ENCODE measurements at places on chromosomes 6 and 20.

DNA sequence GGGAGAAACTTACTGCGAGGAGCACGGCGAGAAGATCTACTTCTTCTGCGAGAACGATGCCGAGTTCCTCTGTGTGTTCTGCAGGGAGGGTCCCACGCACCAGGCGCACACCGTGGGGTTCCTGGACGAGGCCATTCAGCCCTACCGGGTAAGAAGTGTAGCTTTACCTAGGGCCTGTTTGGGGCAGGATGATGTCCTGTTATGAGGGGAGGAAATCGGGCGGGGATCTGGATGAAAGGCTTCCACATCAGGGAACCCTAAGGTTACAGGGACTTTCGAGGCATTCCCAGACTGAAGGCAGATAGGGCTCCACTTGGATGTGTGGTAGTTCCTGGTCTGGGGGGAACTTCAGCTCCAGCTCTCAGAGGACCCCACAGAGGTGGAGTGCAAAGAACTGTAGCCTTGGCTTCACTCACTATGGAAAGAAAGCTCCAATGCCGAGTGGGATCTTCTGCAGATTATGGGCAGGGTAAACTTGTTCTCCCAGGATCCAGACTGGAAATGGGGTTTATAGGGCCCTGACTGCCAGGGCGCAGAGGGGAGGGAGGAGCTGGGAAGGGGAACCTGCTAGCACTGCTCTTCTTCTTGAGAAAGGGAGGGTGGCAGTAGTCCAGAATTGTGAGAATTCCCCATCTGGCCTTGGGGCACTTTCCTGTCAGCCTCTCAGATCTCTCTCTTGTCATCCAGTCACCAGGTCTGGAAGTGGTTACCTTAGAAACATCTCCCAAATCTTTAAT is 740 bp downstream of the TRIM15 start:
- no peaks in the 10 kb centered on the region for H3K4me1 ChIP-seq
- H3K36me3 ChIP-seq = no peaks in the 10 kb centered on the region
- DNase-seq = no peak
- no peak overlapping the region for H3K27ac ChIP-seq

- H3K4me1 ChIP-seq = peaks cover under 1% of the 10 kb centered on the region
- no peak overlapping the region for H3K27ac ChIP-seq
- H3K36me3 ChIP-seq = peaks cover 39% of the 10 kb centered on the region
- DNase-seq = no peak
Observed at GRCh38 chr6:161130541-161130940, 139.0 kb downstream of the MAP3K4 start.

GRCh38 chr6:107576852-107577251 is 86.9 kb downstream of the SOBP start:
- no peak overlapping the region for H3K4me3 ChIP-seq
- peaks cover 14% of the 10 kb centered on the region for H3K4me1 ChIP-seq
- no peaks in the 10 kb centered on the region for H3K36me3 ChIP-seq
- peaks cover 45% of the 10 kb centered on the region for H3K27me3 ChIP-seq

DNA sequence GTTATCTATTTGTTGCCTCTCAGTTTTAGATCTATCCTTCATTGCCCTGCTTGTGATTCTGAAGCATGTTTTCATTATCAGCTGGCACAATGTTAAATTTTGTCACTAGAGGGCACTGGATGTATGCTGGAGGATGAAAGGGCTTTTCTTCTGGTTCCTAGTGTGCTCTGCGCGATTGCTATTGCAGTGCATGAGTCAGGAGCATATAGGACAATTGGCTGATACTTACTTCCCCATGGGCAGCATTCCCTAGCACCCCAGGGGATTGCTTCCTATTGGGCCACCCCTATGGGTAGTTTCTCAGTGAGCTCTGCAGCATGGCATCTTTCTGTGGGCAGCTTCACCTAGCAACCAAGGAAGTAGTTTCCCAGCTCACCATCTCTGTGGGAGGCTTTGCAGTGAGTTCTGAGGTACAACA is 280.3 kb upstream of the SYNCRIP start:
- H3K27me3 ChIP-seq = no peaks in the 10 kb centered on the region
- DNase-seq = no peak
- H3K36me3 ChIP-seq = no peaks in the 10 kb centered on the region
- H3K27ac ChIP-seq = no peak overlapping the region
- no peak overlapping the region for H3K4me3 ChIP-seq

DNA sequence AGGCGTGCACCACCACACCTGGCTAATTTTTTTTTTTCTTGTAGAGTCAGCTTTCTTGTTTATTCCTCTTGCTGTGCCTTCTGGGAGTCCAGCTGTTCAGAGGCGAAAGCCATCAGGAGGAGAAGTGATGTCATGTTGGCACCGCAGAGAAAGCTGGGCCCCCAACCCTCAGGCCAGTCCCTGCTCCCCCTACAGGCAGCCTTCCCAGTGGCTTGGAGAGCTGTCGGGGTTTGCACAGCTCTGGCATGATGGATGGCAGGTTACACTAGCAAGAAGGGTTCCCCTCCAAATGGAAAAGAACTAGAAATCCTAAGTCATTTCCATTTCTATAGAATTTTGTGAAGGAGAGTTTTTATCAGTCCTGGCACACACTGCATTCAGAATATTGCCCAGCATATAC is 72.6 kb downstream of the C6orf52 start:
- H3K4me1 ChIP-seq = peaks cover 6% of the 10 kb centered on the region
- H3K4me3 ChIP-seq = no peak overlapping the region
- no peaks in the 10 kb centered on the region for H3K27me3 ChIP-seq
- peaks cover 42% of the 10 kb centered on the region for H3K36me3 ChIP-seq
- no peak for DNase-seq

DNA sequence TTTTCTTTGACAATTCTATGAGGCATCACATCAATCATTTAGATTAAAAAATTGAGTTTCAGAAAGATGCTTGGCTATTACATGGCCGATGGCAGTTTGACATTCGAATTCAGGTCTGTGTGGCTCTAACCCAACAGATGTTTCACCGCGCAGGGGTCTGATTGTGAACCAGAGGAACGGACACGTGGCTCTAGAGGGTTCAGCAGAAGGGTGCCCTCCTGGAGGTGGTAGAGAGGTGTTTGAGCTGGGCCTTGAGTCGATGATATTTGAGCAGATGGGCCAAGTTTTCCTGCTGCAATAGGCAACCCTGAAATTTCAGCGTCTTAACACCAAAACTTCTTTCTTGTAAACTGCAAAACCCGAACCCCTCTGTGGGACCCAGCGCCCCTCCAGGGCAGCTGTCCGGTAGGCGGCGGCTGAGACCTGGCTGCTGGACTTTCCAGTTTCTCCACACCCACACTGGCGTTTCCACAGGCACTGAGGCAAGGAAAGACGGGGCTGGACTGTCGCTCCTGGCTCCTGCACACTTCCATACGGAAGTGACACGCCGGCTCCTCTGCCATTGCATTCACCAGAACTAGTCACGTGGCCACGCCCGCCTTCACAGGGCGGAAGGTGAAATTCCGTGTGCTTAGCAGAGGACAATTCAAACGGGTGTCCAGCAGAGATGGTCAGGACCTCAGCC is 11.3 kb upstream of the AFDN start:
- peaks cover 52% of the 10 kb centered on the region for H3K27me3 ChIP-seq
- H3K4me1 ChIP-seq = peaks cover 4% of the 10 kb centered on the region
- no peak for DNase-seq
- H3K27ac ChIP-seq = no peak overlapping the region
- no peaks in the 10 kb centered on the region for H3K36me3 ChIP-seq
- peak overlapping the region; percentile 42 for H3K4me3 ChIP-seq

GRCh38 chr6:119760046-119760445 is 410.5 kb upstream of the MAN1A1 start:
- H3K4me3 ChIP-seq = no peak overlapping the region
- H3K27ac ChIP-seq = no peak overlapping the region
- H3K36me3 ChIP-seq = no peaks in the 10 kb centered on the region
- H3K4me1 ChIP-seq = no peaks in the 10 kb centered on the region
- no peak for DNase-seq

DNA sequence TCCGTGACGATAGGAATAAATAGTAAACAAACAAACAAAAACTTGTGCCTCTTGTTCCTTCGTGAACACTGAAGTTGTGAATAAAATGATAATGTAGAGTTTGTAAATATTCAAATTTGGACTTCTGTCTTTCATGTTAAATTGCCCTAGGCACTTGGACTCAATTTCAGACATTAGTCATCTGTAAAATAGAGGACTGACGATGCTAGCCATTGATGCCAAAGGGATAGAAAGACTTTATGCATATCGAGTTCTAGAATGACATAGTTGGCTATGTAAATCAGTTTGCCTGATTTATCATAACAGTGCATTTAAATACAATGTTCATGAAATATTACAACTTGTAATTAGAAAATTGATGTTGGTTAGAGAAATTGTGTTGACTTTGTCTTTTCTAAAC is 45.9 kb upstream of the FLRT3 start:
- no peaks in the 10 kb centered on the region for H3K36me3 ChIP-seq
- no peaks in the 10 kb centered on the region for H3K4me1 ChIP-seq
- H3K27me3 ChIP-seq = no peaks in the 10 kb centered on the region
- no peak overlapping the region for H3K4me3 ChIP-seq
- H3K27ac ChIP-seq = no peak overlapping the region

DNA sequence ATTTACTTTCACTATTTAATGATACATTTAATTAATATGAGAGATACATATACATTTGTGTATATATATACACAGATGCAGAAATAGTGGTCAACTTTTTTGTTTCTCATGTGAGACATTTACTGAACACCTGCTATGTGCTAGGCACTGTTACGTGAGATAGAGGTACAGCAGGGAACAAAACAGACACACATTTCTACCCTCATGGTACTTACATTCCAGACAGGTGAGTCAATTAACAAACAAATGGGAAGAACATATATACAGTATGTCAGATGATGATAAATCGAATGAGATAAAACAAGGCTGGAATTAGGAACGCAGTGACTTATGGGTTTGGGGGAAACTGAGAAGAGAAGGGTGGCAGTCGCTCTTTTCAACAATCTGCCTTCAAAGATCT is 5.1 kb downstream of the TFB1M start:
- peaks cover 37% of the 10 kb centered on the region for H3K36me3 ChIP-seq
- peaks cover 24% of the 10 kb centered on the region for H3K4me1 ChIP-seq
- DNase-seq = no peak
- H3K27me3 ChIP-seq = no peaks in the 10 kb centered on the region
- H3K27ac ChIP-seq = no peak overlapping the region

GRCh38 chr20:57682184-57683101 is 27.4 kb downstream of the PMEPA1 start:
- peaks cover 5% of the 10 kb centered on the region for H3K36me3 ChIP-seq
- H3K4me3 ChIP-seq = peak overlapping the region; percentile 79
- H3K4me1 ChIP-seq = peaks cover 89% of the 10 kb centered on the region
- no peak for DNase-seq
- peak overlapping the region; percentile 98 for H3K27ac ChIP-seq

DNA sequence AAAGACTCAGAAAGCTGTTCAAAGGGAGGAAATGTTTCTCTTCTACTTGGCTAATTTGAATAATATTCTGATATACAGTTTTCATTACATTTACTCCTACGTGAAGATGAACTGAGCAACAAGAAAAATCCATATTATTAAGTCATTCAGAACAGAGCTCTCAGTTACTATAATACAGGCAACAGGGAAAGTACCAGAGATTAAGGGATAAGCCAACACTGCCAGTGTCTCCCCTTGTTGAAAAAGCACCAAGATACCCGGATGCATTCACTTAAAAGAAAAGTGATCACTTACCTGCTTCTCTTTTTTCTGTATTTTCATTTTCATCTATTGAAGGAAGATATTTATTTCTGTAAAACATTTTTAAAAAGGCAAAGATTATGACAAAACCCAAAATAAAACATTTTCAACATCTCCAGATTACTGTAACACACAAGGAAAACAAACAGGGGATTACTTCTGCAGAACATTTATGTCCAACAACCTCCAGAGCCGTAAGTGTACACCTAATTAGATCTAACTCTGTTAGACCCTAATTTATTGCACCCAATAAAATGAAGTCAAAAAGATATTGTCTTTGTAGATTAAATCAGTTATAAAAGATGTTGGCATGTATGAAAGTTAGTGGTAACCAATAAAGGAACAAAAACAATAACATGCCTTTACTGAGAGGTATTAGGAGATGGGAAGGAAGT is 67.0 kb downstream of the CHD6 start:
- H3K4me3 ChIP-seq = no peak overlapping the region
- peaks cover 10% of the 10 kb centered on the region for H3K36me3 ChIP-seq
- H3K4me1 ChIP-seq = peaks cover 48% of the 10 kb centered on the region

DNA sequence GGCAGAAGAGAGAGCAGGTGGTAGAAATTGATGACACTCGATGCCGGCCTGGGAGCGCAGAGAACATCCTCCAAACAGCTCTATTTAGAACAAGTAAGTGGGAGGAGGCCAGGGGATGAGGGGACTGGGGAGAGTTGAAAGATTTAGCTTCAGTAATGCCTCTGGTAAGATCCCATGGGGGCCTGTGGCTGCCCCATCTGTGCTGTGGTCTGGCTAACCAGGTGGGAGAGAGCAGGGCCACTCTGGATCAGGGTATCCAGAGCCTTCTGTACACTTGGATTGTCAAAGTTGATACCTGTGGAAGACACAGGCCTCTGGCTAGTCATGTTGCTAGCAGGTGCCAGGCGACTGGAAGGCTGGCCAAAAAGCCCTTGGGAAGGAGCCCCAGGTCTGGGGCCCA is 27.6 kb downstream of the NCOA5 start:
- H3K4me3 ChIP-seq = no peak overlapping the region
- peak overlapping the region; percentile 37 for H3K27ac ChIP-seq
- H3K4me1 ChIP-seq = peaks cover 53% of the 10 kb centered on the region

DNA sequence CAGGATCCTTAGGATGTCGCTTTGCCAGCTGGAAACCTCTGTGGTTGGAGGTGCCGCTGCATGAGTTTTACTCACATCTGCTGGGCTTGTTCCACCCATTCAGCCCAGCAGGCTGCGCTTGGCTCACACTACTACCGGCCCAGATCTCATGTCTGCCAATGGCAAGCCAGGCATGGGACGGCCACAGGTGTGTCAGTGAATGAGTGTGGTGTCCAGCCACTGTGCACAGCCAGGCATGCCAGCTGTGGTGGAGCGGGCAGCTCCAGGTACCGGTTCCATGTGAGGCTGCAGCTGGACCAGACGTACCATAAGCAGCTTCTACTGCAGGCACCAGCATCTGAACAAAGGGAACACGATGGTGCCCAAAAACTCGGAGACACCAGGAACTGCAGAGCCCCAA is 33.1 kb upstream of the ASF1A start:
- no peak overlapping the region for H3K27ac ChIP-seq
- H3K4me1 ChIP-seq = peaks cover 30% of the 10 kb centered on the region
- no peaks in the 10 kb centered on the region for H3K27me3 ChIP-seq
- no peak overlapping the region for H3K4me3 ChIP-seq
- no peak for DNase-seq
- H3K36me3 ChIP-seq = peaks cover 35% of the 10 kb centered on the region

DNA sequence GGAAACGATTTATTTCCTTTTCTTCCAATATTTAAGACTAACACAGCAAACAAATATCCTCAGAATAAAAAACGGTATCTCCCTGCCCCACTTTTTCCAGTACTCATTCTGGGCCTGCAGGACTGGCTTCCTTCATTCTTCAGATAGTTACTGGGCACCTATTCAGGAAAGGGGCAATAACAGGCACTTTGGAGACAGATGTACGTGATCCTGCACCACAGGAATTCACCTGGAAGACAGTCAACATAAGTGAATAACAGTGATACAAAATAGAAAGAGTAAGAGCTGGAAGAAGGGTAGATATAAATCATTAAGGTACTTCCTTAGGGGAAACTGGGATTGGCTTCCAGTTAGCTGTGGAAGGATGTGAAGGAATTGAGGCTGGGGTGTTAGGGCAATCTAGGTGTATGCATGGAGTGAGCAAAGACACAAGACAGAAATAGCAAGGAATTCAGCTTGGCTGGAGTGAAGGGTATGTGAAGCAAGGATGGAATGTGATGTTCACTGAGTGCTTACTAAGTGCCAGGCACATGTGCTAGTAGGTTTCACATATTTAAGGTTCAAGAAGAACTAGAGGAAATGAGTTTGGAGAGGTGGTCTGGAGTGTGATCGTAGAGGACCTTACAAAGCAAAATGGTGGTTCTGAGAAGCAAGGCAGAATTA is 49.3 kb upstream of the FAM83C start:
- no peak overlapping the region for H3K4me3 ChIP-seq
- no peaks in the 10 kb centered on the region for H3K4me1 ChIP-seq
- H3K27me3 ChIP-seq = no peaks in the 10 kb centered on the region
- no peak overlapping the region for H3K27ac ChIP-seq

Data from stimulated activated naive B cell treated with anti-CD40 and anti-IgM and Interleukin-4, amounts not matched to agents 10 μg/mL and 1 μg/mL and 100 μg/mL, for 72 hours (primary cell).